ENCODE measurements at places on chromosomes 3 and 15.
A peak's percentile ranks its signal among the peaks of the same experiment; 100 is the strongest.

DNA sequence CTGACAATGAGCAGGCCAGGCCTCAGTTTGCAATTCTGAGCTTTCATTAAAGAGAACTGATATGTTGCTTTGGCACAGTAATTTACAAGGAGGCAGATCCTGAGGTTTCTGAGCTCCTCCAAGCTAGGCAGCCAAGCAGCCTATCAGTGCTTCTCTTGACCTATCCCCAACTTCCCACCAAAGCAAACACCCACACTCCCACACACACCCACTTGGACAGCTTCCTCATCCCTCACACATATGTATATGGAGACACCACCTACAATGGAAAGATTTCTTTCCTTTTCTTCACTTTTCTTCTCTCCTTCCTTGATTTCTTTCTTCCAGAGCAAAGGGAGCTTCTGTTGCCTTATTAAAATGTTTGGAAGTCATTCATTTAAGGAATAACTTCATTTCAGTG is 217.0 kb downstream of the NLGN1 start:
- no peak for DNase-seq

- DNase-seq, result no peak
These were observed 61.3 kb downstream of the CTDSPL start for GRCh38 chr3:37922721-37923568.

- no peak for DNase-seq
These were observed 50.5 kb upstream of the FGD5 start for GRCh38 chr3:14768182-14768790.

GRCh38 chr3:67685499-67685898 is 31.1 kb upstream of the SUCLG2 start:
- no peak for DNase-seq

DNA sequence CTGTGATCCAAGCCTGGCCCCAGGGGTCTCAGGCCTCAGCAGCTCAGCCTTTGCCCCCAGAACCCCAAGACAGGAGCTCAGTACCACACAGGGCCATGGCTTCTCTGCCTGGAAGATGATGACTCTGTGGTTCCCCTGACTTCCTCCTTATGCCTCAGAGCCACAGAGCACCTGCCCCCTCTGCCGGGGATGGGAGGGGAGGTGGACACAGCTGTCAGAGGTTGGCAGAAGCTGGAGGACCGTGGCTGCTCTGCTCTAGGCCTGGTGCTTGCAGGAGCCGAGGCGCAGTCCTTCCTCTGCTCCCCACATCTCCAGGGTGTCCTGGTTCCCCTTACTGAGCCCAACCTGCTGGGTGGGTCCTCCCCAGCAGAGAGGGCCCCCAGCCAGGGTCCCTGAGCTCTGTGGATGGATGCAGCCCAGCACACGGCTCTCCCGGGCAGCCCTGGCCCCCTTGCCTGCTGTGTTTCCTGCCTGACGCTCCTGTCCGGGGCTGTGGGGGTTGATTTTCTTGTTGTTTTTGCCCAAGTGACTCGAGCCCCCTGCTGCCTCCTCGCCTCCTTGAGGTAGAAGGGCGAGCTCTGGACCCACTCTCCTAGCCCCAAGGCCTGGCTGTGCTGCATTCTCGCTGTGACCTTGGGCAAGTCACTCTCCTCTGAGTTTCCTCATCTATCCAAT is 36.6 kb downstream of the PSTPIP1 start:
- DNase-seq, result peak; percentile 60

DNA sequence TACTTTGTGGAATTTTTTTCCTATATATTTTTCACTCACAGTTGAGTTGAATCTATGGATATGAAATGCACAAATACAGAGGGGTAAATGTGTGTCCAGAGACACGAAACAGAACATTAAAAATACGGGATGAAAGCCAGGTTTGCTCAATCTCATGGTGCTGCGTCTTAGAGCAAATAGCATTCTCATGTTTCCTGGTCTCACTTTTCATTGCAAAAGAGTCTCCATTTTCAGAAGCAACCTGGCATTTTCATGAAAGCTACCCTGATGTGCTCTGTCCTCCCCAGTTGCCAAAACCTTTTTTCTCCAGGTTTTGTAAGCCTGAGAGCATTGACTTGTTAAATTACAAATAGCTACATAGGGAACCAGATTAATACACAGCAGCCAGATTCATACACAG is 49.5 kb upstream of the MBNL1 start:
- no peak for DNase-seq

DNA sequence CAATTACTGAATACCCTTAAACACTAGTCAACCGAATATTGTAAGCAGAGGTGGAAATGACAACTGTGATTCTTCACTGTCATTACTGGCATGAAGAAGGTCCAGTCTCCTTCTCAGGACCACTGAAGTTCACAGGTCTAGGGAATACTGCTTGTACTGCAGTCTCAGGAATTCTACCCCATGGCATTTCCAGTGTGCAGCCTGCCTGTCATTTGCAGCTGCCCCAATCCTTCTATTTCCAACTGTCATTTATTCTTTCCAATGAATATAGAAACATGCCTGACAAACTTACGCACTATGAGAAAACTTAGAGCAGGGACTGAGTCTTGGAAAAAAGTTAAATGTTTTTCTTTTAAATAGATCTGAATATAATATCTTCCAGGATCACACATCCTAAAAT is 308.0 kb upstream of the THBS1 start:
- DNase-seq, result no peak

DNA sequence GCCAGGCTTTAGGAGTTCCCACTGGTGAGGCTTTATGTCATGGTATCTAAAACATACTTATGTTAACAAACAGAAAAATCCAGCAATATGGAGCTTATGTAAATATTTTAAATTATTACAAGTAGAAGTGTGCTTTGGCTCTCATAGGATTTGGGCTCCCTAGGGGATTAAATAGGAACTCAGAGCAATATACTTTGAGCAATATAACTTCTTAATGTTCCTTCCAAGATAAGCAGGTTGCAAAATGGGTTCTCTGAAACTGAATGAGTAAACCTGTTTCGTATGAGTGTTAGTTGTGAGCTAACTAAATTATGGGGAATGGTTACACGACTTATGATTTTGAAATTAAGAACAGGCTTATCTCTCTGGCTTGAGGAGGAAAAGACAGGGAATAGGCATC is 366.1 kb upstream of the ZNF385D start:
- DNase-seq, result no peak

DNA sequence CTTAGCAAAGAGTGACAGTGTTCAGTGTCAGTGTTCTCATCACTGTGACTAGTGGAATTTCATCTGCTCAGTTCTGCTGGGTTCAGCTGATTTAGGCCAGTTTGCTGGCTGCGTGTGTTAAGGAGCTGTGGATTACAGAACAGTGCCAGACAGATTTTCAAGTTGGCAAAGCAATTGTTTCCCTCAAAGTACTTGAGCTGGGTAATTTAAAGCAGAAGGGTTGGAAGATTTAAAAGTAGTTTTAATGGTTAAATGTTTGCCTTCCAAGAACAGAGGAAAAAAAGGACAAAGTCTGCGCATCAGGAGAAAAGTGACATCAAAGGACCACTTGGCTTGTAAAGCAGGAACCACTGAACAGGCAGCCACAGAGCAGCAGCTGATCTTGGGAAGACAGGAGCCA is 8.7 kb downstream of the ESYT3 start:
- no peak for DNase-seq

DNA sequence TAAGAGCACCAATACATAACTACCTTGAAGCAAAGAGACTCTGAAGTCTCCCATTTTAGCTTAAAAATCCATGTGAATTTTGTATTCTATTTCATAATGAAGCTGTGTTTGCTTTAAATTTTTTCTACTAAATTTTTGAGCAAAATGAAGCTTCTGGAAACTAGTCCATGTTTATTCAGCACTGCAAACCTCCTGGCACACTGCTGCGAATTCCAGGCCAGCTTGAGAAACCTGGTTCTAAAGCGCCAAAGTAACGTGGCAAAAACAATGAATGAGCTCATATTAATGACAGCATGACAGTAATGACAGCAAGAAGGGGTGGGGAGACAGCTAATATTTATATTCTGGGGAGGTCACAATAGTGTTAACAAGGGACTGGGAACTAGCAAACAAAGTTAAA is 25.7 kb downstream of the CEP152 start:
- DNase-seq, result no peak

DNA sequence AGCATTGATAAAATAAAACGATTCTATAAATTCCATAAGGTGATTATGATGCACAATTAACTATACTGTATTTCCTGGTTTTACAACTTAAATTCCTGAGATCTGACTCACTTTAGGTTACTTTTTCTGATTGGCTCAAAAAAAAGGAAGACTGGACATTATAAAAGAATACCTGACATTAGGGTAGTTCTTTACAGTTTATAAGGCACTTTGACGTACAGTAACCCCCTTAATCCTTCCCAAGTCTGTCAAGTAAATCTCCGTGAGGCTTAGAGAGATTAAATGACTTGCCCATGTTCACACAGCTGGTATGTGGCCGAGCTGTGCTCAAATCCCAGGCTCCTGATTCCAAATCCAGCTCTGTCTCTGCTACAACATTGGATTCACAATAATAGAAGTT is 1.0 kb upstream of the SLTM start:
- no peak for DNase-seq

DNA sequence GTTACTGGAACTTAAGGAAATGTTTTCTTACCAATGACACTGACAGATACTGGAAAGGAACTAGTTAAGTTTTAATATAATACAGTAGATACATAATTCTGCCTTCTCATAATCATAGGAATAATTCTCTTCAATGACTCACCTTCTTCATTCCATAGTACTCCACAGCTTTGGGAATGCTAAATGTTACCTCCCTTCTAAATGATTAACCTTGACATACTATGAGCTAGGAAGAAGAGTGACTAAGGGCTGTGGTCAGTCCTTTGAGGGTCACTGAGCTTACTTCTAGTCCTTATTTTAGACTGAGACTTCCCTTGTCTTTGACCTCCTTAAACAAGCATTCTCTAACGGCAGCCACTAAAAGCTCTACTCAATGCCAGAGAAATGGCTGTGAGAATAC is 69.6 kb upstream of the PPIB start:
- DNase-seq, result no peak

DNA sequence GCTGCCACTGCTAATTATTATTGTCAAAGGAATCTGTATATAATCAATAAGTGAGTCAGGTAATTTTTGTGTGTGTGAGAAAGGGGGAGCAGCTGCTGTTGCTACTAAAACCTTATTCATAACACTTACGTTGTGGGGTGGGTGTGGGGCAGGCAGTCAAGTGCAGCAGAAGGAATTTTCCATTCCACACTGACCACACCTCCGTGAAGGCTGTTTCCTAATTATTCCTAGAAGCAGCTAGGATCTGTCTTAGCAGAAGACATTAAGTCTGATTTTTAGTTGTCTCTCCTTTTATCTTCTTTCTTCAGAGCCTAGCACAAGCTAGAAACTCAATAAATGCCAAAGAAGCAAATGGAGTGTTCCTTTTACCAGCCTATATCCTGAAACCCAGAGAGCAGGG is 4.0 kb upstream of the U2SURP start:
- no peak for DNase-seq

- DNase-seq, result no peak
These were observed 61.9 kb downstream of the GOLGA6L7 start for GRCh38 chr15:28786521-28786920.

GRCh38 chr3:42906070-42906847 is at the start of gene ZNF662:
TSS of gene ZNF662 (plus strand) at chr3:42906142. CDS start at chr3:42908115, 1,973 bp downstream.
- DNase-seq, result peak; percentile 49

DNA sequence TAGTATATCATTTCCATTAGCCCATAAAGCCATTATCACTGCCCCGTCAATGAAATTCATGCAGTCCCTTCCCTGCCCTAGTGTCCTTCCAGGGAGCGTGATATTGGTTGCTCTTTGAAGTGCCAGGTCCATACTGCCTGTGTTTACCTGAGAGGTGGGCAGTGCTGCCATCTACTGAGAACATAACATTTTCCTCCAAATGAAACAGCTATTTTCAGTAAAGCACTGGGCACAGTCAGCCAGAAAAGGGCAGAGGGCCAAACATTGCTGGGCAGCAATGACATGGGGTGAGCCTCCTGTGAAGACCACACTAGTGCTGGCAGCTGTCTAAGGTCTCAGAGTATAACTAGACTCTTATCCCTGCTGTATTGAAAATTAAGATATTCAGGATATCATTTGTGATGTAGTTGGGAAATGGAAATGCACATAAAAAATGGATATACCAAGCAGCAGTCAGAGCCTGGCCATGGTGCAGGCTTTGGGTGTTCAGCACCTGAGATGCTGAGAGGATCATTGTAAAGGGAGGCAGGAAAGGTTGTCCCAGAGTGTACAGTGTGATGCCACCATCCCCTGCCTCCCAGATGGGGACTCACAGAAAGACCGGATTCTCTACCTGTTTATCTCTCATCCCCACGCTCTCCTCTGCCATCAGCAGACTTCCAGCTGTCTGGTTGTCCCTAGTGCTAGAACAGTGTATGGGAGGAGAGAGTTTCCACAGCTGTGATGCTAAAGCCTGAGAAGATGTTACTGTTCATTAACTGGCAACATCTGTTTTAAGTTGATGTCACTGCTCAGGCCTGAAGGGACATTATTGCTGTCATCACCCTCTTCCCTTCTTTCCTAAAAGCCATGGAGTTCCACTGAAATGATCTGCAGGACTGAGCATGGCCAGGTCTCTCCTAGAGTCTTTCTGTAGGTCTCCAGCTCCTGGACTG is 108.8 kb downstream of the ARNT2 start:
- peak; percentile 8 for DNase-seq

DNA sequence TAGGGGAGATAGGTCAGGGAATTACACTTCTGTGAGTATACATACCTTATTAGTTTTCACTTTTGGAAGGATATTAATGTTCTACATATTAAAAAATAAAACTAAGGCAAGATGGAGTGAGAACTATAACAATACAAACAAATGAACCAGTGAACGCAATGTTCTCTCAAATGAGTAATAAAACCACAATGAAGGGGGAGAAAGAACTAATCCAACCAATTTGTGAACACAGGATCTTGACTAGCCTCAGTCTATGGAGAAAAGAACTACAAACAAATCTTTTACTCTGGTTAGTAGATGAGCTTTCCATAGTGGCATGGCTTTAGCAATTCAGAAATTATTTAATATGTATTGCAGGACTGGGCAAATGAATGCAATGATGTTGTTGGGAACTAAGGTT is 26.9 kb upstream of the ATOSA start:
- no peak for DNase-seq

GRCh38 chr3:87250009-87250408 is 22.9 kb downstream of the CHMP2B start:
- DNase-seq, result no peak

DNA sequence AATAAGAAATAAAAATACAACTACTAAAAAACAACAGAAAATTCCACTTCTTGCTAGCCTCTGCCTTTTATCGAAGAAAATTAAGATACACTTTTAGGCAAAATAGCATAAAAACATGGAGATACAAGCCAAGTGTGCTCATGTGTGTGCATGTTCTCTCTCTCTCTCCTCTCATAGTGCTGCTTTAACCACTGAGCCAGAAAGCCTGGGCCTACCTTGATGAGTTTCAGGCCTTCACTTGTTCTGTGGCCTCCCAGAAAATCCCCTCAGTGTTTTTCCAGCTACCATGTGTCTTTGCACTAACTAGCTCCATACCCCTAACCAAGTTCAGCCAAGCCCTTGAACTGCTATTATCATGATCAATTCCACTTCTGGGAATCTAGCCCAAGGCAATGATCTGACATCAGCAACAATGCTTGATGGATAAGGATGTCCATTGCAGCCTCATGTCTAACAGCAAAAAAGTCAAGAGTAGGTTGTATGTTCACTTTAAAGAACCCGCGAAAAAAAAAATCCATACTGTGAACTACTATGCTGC is 18.1 kb downstream of the CYP11A1 start:
- DNase-seq, result no peak

- no peak for DNase-seq
These were observed 9.2 kb upstream of the UBE2Q2 start for GRCh38 chr15:75834021-75834420.

- no peak for DNase-seq
These were observed 69.1 kb upstream of the TNFAIP8L3 start for GRCh38 chr15:51163843-51164242.

- no peak for DNase-seq
These were observed 46.7 kb downstream of the IGF2BP2 start for GRCh38 chr3:185778094-185778493.
